ENCODE measurements at places on chromosomes 16 and 17.
A peak's percentile ranks its signal among the peaks of the same experiment; 100 is the strongest.

DNA sequence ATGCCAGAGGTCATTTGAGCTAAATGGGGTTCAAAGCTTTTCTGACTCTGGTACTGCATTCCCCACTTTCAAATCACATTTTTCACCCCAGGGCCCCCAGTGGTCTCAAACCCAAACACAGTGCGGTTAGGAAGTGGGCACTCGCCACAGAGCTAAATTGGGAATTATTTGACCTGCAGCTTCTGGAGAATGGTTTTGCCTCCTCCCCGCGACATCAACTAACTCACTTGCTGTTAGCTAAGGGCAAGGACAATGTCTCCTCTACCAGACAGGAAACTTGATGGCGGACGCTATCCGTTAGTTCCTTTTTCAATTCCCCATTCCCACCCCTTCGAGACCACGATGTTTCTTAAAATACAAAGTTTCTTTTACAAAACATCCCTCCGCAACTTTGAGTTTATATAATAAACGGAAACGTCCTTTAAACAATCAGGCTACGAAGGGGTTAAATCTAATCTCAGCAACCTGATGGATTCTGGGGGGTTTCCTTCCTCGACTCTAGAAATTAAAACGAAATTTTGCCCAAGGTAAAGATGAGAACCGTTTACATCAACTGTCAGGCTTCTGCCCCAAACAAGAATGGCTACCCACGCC, 500 bp upstream of the KAT7 start:
- peak; percentile 23 for DNase-seq

GRCh38 chr17:31677681-31678080, 181.4 kb downstream of the COPRS start:
- DNase-seq: no peak

DNA sequence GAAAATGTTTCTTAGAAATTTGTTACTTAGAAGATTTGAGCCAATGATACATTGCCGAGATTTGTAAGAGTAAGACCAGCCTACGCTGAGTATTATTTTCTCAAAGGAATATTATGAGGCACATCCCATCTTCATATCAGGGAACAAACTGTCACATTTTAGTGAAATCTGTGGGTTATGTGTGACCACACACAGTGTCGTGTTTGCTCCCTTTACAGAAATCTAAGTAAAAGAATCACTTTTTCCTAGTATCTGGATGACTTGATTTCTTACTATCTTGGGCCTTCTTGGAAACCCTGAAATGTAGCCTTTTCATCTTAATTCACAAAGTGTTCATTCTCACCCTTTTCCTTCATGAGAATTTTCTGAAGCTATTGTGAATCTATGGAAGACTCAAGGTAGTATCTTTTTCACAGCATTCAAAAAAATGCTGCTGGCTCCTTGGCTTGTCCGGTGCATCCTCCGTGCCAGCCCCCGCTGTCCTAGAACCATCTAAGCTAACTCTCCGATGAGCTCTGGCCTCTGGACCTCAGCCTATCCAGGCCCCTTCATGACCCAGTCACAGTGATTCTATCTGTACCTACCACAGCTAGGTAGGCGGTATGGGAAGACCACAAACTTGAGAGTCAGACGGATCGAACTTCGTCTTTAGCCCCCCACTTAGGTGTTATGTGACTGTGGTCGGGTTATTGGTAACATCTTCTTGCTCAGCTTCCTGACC, 524.3 kb downstream of the MAF start:
- no peak for DNase-seq

- DNase-seq: no peak
These were observed 138.2 kb downstream of the NPIPB5 start for GRCh38 chr16:22648941-22649340.

- peak; percentile 40 for DNase-seq
These were observed 75.6 kb downstream of the MGAT5B start for GRCh38 chr17:76943781-76944213.
